ENCODE measurements at places on chromosomes 11 and 22. TPM values are rescaled to one million over a fixed set of nuclear protein-coding genes. Genes with fewer than 3 reads are reported as not detected.
A peak's percentile ranks its signal among the peaks of the same experiment; 100 is the strongest.

DNA sequence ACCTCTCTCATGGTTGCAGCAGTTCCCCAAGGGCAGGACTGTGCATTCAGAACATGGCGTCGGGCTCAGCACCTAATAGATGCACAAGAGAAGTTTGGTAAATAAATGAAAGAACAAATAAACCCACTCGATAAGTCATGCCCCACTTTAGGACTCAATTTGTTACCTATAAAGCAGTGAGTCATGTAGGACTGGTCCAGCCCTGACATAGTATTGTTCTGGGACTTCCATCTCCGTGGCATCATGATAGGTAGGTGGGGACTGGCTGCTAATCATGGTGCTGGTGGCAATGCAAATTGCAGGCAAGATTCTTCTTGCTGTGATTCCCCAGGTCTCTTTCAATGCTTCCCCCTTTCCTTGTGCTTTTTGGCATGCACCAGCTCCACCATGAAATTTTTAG, 118.2 kb upstream of the CSNK2A3 start:
- DNase-seq, result no peak

GRCh38 chr11:63369971-63370588, 495 bp downstream of the SLC22A9 start:
- DNase-seq, result no peak

The SORL1 gene
- total RNA-seq, result 21.3 TPM

The TMPRSS5 gene
- total RNA-seq, result not detected

DNA sequence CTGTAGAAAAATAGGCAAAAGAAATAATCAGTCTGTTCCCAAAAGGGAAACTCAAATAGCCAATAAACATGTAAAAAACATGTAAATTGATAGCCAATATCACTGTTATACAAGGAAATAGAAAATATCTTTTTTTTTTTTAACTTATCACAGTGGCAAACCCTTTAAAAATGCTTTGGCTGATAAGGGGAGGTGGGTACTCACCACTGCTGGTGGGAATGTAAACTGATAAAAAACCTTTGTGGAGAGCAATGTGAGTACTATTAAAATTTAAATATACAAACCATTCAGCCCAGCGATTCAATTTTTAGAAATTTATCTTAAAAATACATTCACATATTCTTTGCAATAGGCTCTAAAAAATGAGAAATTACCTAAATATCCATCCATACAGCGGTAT, 3.6 kb downstream of the RPUSD4 start:
- DNase-seq, result no peak

DNA sequence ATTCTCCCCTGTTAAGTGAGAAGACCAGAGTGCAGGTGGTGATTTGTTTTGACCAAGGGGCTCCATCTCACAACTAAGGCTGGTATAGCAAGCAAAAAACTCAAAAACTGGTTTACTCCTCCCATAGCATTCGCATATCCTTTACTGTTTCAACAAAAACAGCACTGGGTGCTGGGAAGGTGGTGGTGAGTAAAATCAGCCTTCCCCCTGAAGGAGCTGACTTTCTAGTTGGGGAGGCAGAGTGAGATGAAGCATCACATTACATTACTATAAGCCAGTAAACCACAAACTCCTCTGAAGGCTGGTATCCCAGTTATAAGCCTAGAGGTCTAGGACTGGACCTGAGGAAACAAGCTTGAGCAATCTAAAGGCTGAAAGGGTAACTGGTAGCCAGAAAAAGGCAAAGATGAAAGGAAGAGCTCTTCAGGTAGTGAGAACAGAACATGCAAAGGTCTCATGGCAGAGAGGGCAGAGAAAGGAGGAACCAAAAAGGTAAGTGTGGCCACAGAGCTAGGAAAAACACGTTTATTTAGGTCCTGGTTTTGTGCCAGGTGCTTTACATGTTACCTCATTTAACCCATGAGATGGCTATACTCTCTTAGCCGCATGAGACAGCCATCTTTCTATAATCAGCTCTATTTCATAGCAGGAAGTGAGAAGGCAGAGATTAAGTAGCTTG, 22.3 kb downstream of the TMEM123 start:
- DNase-seq, result no peak

DNA sequence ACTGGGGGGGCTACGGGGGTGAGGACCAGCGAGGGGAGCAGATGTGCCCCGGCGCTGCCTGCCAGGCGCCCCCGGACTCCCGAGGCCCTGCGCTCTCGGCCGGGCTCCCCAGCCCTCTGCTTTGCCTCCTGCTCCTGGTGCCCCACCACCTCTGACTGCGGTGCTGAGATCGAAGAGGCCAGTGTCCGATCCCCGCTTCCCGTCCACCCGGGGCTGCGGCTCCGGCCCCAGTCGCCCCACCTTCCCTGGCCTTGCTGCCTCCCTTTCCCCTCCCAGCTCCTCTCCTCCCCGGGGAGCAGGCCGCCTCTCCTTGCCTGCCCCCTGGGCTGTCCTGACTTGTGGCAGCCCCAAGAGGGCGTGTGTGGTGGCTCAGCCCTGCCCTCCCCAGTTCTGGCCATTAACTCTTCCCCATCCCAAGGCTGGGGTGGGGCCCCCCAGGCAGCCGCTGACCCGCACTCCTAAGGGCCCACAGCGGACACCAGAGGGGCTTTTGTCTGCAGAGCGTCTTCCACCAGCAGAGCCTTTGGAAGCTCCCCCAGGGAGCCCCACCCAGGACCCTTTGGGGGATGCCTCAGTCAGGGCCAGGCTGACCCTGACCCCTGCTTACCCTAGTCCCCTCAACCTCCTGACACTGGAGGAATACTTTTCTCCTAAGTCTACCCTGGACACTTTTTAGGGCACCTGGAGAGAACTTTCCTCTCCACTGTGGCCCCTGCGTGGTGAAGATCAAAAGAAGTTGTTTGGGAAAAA, 16.6 kb downstream of the RTN4RL2 start:
- no peak for DNase-seq

The CFAP300 gene
- not detected for total RNA-seq

DNA sequence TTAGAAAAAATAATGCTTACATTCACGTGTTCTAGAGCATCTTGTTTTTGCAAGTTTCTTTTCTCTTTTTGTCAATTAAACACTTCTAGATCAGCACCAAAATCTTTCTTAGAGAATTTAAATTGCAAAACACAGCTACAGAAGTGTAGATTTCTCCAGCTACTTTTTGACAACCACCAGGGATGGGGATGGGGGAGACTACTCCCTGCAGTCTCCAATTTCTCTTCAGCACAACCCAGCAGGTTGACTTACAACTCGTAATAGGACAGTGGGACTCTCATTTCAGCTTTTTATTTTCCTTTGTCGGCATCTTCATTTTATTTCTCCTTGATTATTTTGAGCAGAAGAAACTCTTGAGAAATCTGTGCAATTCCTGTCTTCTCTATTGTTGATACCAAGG, 441.2 kb downstream of the LRRC4C start:
- DNase-seq, result no peak

DNA sequence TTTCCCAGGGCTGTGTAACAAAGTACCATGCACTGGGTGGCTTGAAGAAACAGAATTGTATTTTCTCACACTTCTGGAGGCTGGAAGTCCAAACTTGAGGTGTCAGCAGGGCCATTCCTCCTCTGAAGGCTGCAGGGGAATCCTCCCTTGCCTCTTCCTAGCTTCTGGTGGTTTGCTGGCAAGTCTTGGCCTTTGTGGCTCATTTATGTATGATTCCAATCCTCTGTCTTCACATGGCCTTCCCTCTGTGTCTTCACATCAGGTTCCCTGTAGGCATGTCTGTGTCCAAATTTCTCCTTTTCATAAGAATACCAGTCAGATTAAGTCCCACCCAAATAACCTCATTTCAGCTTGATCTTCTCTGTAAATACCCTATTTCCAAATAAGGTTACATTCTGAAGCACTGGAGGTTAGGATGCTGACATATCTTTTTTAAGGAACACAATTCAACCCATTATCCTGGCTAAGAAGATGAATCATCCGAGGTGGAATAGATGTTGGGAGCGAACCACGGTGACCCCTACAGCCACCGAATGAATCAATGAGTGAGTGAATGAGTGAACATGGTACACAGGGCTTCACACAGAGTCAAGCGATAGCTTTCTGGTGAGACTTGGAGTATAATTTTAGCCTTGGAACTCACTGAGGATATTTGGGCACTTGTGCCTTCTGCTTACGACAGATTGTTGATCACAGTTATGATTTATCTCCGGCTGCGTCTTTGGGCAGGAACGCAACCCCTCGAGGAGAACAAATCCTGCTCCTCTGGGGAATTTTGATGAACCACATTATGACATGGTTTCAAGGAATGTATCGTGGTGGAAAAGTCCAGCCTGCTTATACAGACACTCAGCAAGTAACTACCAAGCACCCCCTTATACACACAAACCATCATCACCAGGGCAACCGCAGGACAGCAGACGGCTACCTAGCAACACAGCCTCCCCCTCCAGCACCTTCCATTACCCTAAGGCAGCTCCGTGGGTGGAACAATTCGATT, 34.3 kb upstream of the MICAL2 start:
- DNase-seq, result no peak

- peak; percentile 32 for DNase-seq
Observed at GRCh38 chr11:114098927-114099326, 39.4 kb downstream of the ZBTB16 start.

- no peak for DNase-seq
Observed at GRCh38 chr22:20905415-20906386, 11.5 kb upstream of the CRKL start.

- DNase-seq, result no peak
Observed at GRCh38 chr11:78149646-78150045, 10.2 kb upstream of the ALG8 start.

GRCh38 chr11:32341620-32342613, 93.4 kb downstream of the WT1 start:
- DNase-seq, result no peak

The CNIH2 gene
- 0.18 TPM for total RNA-seq

The SMC1B gene
- not detected for total RNA-seq

All from HepG2 (cell line).